ENCODE measurements at places on chromosomes 2 and 18.

DNA sequence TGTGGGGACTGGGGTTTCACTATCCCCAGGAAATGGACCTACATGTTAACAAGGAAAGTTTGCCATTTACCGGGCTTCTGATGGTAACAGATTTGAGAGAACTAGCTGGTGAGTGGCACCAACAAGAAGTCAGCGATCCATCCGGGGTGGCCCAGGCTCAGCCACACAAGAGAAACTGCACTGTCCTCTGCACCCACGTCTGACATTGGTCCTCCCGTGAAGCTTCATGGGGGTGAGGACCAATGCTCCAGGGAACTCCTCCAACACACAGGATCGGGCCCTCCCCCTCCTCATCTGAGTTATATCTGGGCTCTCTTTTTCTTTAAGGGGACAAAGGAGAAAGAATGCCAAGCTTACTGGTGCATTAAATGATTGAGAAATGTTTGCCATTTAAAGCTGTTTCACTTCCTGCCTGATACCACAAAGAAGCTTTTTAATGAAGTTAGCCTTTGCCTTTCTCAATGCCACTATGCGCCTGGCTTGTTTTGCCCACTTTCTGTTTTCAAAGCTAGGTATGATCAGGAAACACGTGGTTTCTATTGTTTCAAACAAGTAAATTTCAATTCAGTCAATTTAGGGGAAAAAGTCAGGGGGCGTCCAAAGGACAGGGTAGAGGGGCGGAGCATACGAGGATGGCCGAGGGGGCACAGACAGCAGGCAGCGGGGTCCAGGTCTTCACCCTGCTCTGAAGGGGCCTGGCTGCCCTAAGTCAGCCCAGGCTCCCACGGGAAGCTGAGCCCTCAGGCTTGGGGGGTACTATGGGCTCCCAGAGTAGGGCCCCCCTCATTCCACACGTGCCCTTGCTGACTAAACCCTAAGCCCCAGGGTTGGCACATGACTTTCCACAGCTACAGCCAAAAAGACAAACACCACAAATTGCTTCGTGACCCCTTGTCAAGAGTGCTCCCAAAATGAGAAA lies 204.0 kb upstream of the ID2 start:
- DNase-seq = no peak

DNA sequence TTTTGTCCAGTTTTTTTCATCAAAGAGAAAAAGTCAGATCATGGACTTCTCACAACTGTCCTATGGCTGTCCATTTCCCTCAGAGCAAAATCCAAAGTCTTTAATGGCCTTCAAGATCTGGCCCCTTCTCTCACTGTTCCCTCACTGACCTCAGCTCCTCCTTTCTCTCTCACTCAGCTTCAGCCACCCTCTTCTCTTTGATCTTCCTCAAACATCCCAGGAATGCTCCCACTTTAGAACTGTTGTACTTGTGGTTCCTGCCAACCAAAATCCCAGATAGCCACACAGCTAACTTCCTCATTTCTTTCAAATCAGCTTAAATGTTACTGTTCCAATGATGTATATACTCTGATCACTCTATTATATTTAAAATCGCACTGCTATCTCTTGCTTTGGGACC lies 82.9 kb downstream of the NUP35 start:
- DNase-seq = no peak

- no peak for DNase-seq
Measured at GRCh38 chr2:72349016-72349415, 201.4 kb upstream of the CYP26B1 start.

GRCh38 chr2:115294999-115295398 lies 852.6 kb downstream of the DPP10 start:
- no peak for DNase-seq

GRCh38 chr2:2422621-2423020 lies 91.5 kb upstream of the MYT1L start:
- no peak for DNase-seq

DNA sequence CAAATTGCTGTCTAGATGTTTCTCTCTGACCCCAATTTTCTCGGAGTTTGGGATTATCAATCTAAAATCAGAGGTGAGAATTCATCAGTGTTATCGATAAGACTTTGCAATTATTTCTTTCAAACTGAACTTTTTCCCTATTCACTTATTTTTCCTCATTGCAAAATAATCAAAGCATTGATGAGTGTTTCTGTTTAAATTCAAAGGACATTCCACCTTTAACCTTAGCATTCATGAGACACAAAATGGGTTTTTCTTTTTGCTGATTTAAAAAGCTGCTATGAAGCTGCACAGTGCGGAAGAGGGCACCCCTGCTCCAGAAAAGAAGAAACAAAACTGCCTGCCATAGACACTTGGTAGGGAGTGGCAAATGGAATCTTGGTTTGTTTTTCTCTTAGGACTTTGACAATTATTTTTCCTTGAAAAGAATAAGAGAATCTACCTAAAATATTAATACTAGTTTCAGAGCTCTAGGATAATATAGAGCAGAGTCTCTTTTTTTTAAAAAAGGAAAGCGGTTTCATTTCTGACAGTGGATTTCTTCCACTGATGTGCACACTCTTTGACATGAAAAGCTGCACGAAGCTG lies 203.4 kb downstream of the TGIF1 start:
- no peak for DNase-seq

- no peak for DNase-seq
Measured at GRCh38 chr2:202450785-202451184, 74.7 kb downstream of the BMPR2 start.

- no peak for DNase-seq
Measured at GRCh38 chr2:217711188-217711587, 291.6 kb downstream of the TNS1 start.

GRCh38 chr2:172438741-172439508 lies 11.5 kb downstream of the ITGA6 start:
- no peak for DNase-seq

Measured in central memory CD8-positive, alpha-beta T cell (primary cell).